Panc1 (cell line): ENCODE measurements at places on chromosomes 6 and 20.

GRCh38 chr6:7239590-7239948 is 73.4 kb downstream of the SSR1 start:
- DNase-seq = no peak

DNA sequence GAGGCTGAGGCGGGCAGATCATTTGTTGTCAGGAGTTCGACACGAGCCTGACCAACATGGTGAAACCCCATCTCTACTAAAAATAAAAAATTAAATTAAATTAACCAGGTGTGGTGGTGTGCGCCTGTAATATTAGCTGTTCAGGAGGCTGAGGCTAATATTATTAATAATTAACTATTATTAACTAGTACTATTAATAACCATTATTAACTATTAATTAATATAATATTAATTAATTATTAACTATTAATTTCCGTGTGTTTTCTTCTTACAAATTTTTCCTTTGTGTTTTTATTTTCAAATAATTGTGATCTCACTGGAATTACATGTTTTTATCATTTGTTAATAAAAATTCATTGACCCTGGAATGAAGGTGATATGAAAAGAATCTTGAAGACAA is 557.4 kb upstream of the ADGRB3 start:
- DNase-seq = no peak

- peak; percentile 28 for DNase-seq
Observed at GRCh38 chr6:160455541-160456213, 107.5 kb downstream of the SLC22A3 start.

GRCh38 chr6:160188773-160189172 is 67.2 kb downstream of the SLC22A1 start:
- no peak for DNase-seq
